Stimulated activated CD4-positive, alpha-beta T cell treated with anti-CD3 and anti-CD28 coated beads, Interleukin-2, amount 100 ng/mL, for 4 hours (primary cell): ENCODE measurements at places on chromosomes 7 and 10.

DNA sequence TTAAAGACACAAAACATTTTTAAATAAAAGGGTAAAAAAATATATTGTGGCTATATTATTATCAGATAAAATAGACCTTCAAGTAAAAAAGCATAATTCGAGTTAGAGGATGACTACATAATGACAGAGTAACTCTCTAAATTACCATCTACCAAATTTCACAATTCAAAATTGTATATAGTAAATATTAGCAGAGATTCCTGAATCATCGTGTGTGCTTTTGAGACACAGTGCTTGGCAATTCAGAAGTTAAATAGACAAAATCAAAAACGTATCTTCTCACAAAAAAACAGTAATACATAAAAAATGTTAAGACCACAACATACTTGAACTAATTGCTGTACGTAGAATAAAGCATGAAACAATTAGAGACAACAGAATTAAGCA lies 110.4 kb downstream of the AHR start:
- no peak for DNase-seq

- DNase-seq, result no peak
These were observed 21.4 kb downstream of the C10orf120 start for GRCh38 chr10:122678266-122678665.

- DNase-seq, result no peak
These were observed 7.9 kb upstream of the ZNF22 start for GRCh38 chr10:44992732-44993225.

GRCh38 chr7:47765373-47765979 lies 182.8 kb downstream of the PKD1L1 start:
- DNase-seq, result no peak

GRCh38 chr10:31928549-31929260 lies at the start of gene ARHGAP12:
ARHGAP12 (minus strand) TSS chr10:31928831; CDS start chr10:31908855, 19,976 bp downstream.
- DNase-seq, result peak; percentile 74

- no peak for DNase-seq
These were observed 34.3 kb downstream of the APBB1IP start for GRCh38 chr10:26472492-26472778.

GRCh38 chr10:127374901-127375300 lies 174.2 kb upstream of the NPS start:
- no peak for DNase-seq

DNA sequence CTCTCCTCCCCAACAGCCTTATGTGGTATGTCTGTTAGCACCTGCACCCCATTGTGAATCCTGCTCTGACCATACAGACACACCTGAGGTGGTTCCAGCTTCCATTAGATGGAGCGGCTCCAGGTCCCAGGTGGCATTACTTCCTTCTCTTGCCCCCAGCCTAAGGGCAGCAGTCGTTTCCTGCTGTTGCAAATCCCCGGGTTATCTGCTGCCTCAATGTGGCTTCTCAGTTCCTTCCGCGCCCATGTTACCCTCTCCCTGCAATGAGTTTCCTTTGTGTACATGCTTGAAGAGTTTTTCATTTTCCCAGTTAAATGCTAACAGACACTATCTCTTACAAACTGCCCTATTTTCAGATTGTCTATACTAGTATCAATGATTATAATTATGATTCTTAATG lies 62.8 kb upstream of the PRKCQ start:
- DNase-seq, result no peak

- no peak for DNase-seq
These were observed 452.2 kb upstream of the SORCS1 start for GRCh38 chr10:107616463-107617410.

- DNase-seq, result no peak
These were observed 451.1 kb upstream of the ZMIZ1 start for GRCh38 chr10:78617631-78618030.

DNA sequence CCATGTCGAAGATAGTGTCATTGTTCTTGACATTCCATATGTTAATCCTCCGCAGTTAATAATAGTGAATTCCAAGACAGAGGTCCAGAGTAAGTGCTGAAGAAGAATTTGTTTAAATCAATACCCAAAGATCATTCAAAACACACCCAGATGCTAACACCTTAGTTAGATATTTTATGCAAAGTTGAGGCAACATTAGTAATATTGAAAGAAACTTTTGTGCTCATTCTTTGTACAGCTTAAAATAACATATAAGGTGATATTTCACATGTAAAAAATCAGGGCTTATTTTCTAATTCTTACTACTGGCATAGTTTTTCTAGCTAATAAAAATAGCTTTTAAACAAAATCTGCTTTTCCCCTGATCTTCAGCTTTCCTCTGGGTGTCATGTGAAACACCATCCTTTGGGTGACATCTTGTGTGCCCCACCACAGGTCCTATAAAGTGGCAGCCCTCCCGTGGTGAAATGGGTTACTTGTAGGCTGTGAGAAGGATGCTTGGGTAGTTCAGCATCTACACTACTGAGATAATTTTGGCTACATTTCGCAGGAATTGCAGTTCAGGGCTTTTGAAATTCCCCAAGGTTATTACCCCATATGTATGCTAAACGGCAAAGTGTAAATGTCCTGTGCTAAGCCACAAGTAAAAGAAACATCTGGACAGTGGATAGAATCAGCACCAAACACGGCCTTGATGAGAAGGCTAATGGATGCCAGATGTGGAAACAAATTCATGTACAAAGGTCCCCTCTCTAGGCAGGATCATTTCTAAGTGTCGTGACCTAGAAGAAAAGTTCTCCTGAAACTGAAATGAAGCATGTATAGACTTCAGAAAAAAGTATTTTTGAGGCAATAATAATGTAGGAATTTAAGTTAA lies 105.4 kb downstream of the GRM3 start:
- no peak for DNase-seq

DNA sequence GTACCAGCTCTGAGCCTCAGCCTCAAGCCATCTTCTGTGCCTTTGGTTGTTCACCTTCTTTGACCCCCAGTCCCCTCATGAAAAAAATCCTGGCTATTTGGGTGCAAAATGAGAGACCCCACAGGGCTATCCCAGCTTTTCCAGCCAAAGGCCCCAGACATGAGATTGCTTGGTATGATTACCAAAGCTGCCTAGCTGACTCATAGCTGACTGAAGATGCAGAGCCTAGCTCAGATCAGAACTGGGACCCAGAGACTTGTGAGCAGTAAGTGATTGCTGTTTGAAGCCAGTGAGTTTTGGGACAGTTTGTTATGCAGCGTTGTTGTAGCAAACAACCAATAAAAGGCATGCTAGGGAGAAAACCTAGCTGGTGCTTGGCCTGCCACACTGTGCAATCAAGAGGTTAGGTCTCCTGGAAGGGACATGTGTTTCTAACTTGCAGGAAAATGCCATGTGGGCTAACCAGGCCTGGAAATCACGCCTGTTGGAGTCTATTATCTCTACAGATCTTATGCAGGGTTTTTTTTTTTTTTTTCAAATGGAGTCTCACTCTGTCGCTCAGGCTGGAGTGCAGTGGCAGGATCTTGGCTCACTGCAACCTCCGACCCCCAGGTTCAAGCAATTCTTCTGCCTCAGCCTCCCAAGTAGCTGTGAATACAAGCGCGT lies 48.0 kb upstream of the DAGLB start:
- no peak for DNase-seq

- DNase-seq, result no peak
These were observed 119.0 kb downstream of the PTPN20 start for GRCh38 chr10:47030191-47030703.

GRCh38 chr10:2897619-2898508 lies 169.5 kb upstream of the PFKP start:
- no peak for DNase-seq

DNA sequence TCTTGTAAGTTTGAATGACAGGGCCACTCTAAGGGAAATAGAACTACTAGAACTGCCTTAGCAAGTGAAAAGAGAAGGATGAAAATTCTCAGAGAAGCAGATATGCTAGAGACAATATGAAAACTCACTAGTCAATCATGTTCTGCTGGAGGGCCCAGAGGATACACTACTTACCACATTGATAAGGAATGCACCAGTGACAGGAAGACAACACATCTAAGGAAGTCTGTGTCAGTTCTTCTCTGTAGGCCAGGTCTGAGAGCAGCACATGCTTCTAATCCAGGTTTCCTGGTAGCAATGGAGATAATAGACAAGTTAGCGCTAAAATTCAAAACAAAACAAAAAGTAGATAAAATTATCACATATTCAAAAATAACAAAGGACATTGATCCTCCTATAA lies 235.2 kb upstream of the AKR1E2 start:
- DNase-seq, result no peak

- no peak for DNase-seq
These were observed 27.4 kb downstream of the TAX1BP1 start for GRCh38 chr7:27767374-27767773.

DNA sequence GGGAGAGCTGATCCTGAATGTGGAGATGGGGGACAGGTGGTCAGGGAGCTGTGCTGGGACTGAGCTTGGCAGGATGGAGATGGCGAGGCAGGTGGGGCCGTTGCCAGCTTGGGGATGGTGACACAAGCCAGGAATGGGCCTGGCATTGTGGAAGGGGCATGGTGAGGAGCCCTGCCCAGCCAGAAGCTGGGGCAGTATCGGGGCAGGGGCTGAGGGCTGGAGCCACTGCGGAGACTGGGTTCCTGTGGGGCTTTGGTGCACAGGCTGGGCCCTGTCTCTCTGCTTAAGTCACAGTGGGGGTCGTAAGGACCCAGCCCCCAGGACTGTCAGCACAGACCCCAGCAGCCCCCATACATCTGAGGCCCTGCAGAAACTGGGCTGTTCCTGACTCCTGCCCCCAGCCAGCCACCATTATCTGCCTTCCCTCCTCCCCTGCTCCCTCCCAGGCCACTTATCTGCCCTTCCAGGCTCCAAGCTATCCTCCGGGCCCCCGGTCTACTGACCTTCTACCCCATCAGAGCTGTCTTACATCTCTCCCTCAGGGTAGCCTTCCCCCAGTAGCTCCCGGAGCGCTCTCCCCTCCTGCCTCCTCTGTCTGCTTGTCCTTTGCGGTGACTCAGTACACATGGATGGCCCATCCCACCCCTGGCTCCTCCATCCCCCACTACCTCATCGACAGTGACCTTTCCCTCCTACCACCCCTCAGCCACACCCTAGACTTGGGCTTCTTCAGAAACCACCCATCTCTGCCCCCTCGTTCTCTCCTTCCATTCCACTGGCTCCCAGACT lies 44.2 kb downstream of the PPIF start:
- DNase-seq, result no peak

DNA sequence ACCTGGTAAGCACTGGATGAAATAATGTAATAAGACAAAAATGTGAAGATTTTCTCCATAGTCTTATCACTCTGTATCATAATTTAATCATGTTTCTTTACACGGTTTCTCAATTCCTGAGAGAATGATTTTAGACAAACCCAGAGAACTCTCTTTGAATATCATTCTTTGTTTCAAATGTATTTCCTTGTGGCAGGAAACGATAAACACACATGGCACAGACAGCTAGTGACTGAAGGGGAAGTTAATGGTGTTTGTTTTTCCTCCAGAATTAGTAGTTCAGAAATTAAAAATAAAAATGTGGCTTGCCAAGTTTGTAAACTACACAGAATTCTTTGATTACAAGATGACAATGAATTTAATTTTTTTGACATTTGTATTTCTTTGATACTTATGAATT lies 163.7 kb upstream of the PRPS1L1 start:
- no peak for DNase-seq

GRCh38 chr7:158976468-158976848 lies 120.1 kb downstream of the DYNC2I1 start:
- DNase-seq, result no peak

DNA sequence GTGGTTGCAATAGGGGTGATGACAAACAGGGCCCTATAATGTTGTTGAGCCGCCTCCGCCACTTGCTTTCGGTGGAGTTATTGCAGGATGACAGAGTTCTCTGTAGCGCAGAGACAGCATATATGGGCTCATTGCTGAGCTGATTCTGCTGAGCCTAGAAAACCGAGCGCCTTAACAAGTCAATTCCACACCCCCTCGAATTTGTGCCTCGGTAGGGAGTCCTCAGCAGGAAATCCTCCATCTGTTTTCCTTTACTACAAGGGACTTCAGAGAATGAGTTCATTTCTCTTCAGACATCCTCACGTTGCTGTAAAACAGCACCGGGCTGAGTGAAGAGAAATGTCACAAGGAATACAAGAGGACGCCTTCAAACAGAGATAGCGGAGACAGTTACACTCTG lies 90.7 kb upstream of the KIAA1217 start:
- DNase-seq, result no peak

DNA sequence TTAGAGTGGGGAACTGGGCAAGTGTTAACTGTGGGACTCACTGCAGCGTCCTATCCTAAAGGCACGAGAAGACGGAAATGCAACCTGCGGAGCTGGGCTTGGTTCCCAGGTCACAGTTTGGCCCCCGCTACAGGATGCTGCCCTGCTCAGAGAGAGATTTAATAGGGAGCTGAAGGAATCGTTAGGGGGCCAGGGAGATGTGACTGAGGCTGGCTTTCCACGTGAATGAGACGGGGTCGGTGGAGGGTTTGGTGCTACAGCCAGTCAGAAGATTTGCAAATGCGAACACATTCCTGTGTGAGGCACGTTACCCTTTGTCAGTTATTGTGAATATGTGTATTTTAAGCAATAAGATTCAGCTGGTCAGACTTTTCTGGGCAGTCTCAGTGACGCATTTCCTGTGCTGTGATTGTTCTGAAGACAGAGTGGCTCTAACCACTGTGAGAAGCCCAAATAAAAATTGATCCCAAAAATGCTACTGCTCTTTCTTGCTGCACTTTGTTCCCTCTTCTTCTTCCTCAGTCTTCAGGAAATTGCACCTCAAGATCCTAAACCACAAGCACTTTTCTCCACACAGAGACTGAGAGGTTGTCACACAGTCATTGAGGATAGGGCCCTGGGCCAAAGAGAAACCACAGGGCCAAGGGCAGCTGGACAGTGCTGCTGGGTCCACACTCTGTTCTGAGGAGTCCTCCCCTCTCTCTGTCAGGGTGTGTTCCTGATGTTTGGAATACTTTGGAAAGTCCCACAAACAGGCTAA lies 21.2 kb downstream of the CYP17A1 start:
- no peak for DNase-seq

DNA sequence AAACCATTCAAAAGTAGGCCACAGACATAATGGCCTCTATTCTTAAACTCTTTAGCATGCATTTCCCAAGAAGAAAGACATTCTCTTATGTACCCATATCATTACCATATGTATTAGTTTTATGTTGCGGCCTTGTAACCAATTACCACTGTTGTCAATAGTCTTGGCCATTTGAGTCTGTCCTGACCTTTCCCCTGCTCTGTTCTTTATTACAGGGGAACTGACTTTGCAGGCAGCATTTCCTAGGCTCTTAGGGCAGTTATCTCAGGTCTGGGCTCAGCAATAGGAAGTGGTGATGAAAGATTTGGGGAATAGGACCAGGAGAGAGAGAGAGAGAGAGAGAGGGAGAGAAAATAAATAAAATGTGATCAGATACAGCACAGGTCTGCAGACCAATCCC lies 194.5 kb upstream of the LRGUK start:
- no peak for DNase-seq

DNA sequence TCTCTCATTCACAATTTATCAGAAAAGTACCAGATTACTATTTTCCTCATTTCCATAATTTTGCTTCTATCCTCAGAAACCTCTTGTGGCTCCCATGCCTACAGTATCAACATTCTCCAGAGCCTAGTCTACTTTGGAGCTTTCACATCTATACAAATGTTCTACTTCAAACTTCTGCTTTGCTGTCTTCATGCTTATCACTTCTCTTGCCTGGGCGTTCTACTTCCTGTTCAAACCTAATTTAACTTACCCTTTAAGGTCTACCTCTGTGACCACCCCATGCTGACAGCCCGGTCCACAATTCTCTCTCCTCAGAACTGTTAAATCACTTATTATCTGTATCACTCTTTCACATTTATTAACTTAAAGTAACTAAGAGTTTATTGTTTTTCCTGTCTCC lies 6.1 kb upstream of the PTPN12 start:
- DNase-seq, result no peak
